NCI-H1436 treated with DMSO at 0.1 percent for 48 hours (cell line): ENCODE measurements at places on chromosomes 4 and X.

- no peak for DNase-seq
These were observed 9.3 kb upstream of the GPRIN3 start for GRCh38 chr4:89316931-89317366.

GRCh38 chrX:20500949-20501348, 234.2 kb upstream of the RPS6KA3 start:
- DNase-seq: no peak

GRCh38 chrX:73561801-73562200, 1.2 kb upstream of the CHIC1 start:
- no peak for DNase-seq

GRCh38 chr4:82555276-82555675, 6.5 kb downstream of the TMEM150C start:
- no peak for DNase-seq

DNA sequence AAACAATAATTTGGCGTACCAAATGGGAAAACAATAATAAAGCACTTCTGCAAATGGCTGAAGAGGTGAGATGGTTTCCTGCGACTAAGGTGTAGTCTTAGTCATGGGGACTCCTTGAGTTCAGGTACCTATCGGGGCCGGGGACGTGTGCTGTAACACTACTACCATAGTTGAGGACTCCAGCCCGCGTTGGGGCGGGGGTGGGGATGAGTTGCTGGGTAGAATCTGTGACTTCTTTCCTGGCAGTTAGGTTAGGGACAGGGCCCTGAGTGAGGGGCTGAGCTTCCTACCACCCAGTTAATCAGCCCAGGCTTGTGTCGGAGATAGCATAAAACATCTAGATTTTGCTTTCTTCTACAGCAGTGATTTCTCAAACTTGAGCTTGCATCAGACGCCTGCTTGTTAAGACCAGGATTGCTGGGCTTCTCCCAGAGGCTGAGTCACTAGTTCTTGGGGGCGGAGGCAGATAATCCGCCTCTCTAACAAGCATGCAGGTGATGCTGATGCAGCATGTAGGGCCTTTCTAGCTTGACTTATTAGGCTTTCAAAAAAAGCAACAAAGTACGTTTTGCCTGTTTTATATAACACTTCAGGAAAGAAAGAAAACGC, 30.2 kb downstream of the RBBP7 start:
- no peak for DNase-seq

- no peak for DNase-seq
These were observed 48.3 kb downstream of the ATXN3L start for GRCh38 chrX:13271511-13271910.

- peak; percentile 88 for DNase-seq
These were observed 245.4 kb downstream of the ADGRL3 start for GRCh38 chr4:61445374-61446063.

DNA sequence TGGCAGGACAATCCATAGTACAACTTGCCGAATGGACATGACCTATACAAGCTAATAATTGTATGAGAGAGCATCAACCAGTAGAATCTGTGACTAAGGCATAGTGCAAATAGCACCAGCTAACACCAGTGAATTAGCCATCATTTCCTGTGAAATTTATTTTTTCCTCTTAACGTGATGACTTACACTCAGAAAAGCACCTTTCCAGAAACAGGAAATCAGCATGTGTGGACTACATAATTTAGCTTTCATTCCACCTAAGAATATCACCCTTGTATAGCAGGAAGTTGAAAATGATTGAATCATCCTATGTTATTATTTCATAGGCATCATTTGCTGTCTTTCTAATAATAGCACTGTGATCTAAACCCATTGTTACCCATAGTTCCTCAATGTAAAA, 1393.4 kb upstream of the PCDH7 start:
- no peak for DNase-seq

GRCh38 chr4:20544645-20545044, 155.6 kb upstream of the PACRGL start:
- DNase-seq: no peak

DNA sequence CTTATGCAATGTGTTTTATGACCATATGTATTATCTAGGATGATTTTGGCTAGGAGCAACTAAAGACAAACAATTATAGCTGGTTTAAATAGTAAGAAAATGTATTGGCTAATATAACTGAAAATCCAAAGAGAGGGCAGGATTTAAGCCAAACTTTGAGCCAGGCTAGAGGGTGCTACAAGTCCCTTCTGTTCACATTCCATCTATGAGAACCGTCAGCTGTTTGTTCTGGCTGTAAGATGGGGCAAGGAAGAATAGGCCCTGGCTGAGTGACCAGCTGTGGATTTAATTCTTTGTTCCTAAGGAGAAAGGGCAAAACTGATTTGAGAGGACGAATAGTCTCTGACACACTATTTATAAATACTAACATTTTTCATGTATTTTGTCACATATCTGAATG, 79.2 kb upstream of the UGT8 start:
- no peak for DNase-seq

DNA sequence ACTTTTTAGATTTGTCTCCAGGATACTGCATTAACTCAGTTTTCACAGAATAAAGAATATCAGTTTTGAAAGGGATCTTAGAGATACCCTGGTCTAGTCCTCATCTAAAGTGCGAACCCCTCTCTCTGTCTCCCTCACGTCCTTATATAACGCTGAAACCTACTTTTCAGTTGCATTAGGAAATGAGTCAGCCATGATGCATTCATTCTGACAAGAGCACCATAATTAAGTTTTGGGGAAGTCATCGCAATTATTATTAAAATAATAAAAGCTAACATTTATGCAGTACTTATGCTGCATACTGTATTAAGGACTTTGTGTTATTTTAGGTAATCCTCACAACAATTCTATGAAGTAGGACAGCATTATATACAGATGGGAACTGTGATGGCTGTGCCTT, 116.1 kb downstream of the REELD1 start:
- no peak for DNase-seq

DNA sequence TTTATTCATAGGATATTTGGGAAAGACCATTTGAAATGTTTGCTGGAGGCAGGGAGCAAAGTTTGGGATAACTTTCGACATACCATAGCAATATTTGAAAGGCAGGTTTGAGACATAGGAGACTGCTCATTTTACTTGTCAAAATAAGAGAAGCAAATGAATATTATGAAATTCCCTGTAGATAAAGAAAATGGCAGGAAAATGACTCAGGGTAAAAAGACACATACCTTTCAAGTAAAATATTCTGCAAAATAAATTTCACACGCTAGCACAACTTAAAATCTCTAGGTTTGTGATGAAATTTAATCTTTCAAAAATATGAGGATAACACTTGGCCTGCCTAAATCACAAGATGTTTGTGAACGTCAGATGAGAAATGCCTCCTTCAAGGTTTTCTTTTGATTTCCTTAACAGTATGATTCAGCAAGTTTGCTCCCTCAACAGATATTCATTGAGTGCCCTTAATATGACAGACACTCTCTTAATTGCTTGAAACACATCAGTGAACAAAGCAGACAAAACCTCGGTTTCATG, 6.6 kb downstream of the TMEM156 start:
- DNase-seq: no peak

GRCh38 chrX:153444333-153445011, 1.4 kb downstream of the TREX2 start:
- no peak for DNase-seq

- DNase-seq: no peak
These were observed 41.4 kb downstream of the GUCY2F start for GRCh38 chrX:109440475-109440874.

- no peak for DNase-seq
These were observed 35.8 kb downstream of the MBNL3 start for GRCh38 chrX:132452911-132453550.

DNA sequence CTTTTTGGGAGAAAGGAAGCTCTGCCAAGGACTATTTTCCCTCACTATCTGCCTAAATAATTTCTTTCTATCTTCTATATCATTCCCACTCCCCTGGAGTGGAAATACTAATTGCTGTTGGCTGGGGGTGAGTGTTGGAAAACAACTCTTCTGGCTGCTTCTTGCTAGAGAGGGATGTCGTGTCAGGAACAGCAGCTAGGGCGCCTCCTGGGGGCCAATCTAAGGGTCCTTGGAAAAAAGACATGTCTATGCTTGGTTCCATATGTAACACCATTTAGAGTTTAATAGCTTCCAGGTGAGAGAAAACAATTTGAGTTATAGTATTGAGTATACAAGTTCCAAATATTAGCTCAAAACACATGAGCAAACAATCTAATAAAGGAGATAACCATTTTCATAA, 111.3 kb downstream of the MAGEE1 start:
- no peak for DNase-seq

- no peak for DNase-seq
These were observed 76.3 kb upstream of the IL15 start for GRCh38 chr4:141560056-141560455.

- DNase-seq: no peak
These were observed 66.3 kb downstream of the CLDN34 start for GRCh38 chrX:10033375-10034007.
